GM23248 (cell line): ENCODE measurements at places on chromosomes 5 and 9.

DNA sequence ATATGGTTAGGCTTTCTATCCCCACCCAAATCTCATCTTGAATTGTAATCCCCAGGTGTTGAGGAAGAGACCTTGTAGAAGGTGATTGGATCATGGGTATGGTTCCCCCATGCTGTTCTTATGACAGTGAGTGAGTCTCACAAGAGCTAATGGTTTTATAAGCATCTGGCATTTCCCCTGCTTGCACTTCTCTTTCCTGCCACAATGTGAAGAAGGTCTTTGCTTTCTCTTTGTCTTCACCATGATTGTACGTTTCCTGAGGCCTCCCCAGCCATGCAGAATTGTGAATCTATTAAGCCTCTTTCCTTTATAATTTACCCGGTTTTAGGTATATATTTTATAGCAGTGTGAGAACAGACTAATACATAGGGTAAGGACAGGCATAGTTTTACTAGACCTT, 334.5 kb downstream of the TLR4 start:
- DNase-seq: no peak

- DNase-seq: no peak
Observed at GRCh38 chr9:6029604-6030274, 14.3 kb upstream of the RANBP6 start.

- peak; percentile 24 for DNase-seq
Observed at GRCh38 chr5:14102666-14103065, 40.5 kb upstream of the TRIO start.

GRCh38 chr5:17444496-17444895, 53.5 kb upstream of the TAF11L2 start:
- DNase-seq: peak; percentile 35

GRCh38 chr9:69898714-69899209, 78.1 kb downstream of the CFAP95 start:
- DNase-seq: peak; percentile 81

GRCh38 chr5:133902511-133903118, 65.8 kb downstream of the C5orf15 start:
- DNase-seq: no peak

- DNase-seq: no peak
Observed at GRCh38 chr9:84818791-84819190, 149.3 kb downstream of the NTRK2 start.

- DNase-seq: no peak
Observed at GRCh38 chr9:19681846-19682245, 107.0 kb downstream of the SLC24A2 start.

GRCh38 chr9:132366481-132366880, 11.7 kb upstream of the SETX start:
- no peak for DNase-seq

GRCh38 chr5:159509002-159509660, 178.8 kb upstream of the IL12B start:
- DNase-seq: no peak

DNA sequence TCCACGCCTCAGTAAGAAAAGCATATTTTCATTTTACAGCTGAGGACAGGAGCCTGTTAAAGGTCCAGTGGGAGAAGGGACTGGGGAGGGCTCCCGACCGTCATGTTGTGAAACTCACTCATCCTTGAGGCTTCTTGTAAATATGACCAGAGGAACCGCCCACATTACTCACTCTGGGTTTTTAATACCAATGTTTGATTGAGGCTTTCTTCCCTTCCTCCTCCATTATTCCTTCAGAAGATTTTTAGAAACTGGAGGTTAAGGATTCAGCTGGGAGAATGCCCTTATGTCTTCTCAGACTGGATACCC, 61.4 kb upstream of the GLRX start:
- peak; percentile 80 for DNase-seq

DNA sequence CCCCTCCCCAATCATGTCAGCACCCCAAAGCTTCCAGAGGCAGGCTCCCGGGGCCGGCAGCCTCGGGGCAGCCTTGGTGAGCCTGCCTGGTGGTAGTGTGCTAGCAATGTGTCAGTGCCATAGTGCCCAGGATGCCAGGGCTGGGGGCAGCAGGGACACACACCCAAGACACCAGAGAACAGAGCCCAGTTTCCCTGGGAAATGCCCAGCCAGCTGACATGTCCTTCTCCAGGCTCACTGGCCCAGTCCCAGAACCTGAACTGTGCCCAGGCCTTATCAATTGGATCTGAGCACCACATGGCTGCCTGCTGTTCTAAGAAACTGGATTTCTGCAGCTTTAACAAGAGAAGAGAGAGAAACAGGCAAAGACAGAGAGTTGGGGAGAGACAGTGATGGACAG, 74.9 kb upstream of the LRRTM2 start:
- DNase-seq: no peak

- DNase-seq: no peak
Observed at GRCh38 chr5:85488295-85488694, 1103.6 kb upstream of the EDIL3 start.

GRCh38 chr9:36137392-36138004, 965 bp downstream of the GLIPR2 start:
- peak; percentile 62 for DNase-seq

- DNase-seq: no peak
Observed at GRCh38 chr5:133953568-133954145, 14.8 kb downstream of the C5orf15 start.

- DNase-seq: no peak
Observed at GRCh38 chr5:89064054-89064453, 181.1 kb upstream of the MEF2C start.

GRCh38 chr9:137550231-137550621, at the start of gene PNPLA7:
TSS of gene PNPLA7 (minus strand) at chr9:137550402. CDS start at chr9:137550197, 205 bp downstream.
- DNase-seq: peak; percentile 87

GRCh38 chr9:127793093-127793708, 7.4 kb downstream of the CDK9 start:
- DNase-seq: no peak

- DNase-seq: no peak
Observed at GRCh38 chr5:5739490-5739945, 317.0 kb downstream of the ICE1 start.

GRCh38 chr5:179819296-179820126, 1.2 kb upstream of the SQSTM1 start:
- peak; percentile 81 for DNase-seq

GRCh38 chr9:14277244-14277643, 36.7 kb downstream of the NFIB start:
- DNase-seq: peak; percentile 69

DNA sequence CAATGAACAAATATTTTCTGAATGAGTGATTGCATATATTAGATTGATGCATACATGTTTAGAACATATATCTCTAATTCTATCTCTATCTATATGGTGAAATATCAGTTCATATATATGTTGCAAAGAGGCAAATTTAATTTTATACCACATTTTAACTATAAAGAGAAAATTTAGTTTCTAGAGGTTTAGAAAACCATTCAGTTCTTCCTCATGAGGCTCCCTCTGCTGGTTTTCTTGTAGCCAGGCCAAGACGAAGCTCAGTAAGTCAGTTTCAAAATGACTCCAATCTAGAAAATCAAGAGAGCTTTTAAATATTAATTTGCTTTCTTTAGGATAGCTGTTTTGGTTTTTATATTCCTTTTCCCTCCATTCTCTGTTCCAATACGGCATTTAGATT, 312.1 kb downstream of the TMEM232 start:
- peak; percentile 66 for DNase-seq

GRCh38 chr5:142913728-142914338, 143.7 kb downstream of the ARHGAP26 start:
- no peak for DNase-seq

GRCh38 chr9:32589083-32589723, 16.2 kb upstream of the NDUFB6 start:
- peak; percentile 71 for DNase-seq

DNA sequence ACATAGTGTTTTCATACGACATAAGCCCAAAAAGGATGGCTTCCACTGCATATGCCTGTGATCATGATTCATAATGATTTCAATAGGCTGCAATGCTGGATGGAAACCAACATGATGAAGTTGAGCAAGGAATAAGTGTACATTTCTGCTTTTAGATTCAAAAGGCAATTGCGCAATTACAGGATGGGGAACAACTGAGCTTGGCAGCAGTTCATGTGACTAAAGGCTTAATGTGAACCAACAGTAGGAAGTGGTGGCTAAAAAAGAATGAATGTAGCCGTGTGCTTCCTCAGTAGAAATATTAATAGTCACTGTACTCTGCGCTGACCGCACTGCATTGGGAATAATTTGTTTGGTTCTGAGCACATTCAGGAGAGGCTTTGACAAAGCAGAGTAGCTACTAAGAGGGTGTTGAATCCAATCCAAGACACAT, 51.2 kb downstream of the SLC1A3 start:
- DNase-seq: peak; percentile 100

DNA sequence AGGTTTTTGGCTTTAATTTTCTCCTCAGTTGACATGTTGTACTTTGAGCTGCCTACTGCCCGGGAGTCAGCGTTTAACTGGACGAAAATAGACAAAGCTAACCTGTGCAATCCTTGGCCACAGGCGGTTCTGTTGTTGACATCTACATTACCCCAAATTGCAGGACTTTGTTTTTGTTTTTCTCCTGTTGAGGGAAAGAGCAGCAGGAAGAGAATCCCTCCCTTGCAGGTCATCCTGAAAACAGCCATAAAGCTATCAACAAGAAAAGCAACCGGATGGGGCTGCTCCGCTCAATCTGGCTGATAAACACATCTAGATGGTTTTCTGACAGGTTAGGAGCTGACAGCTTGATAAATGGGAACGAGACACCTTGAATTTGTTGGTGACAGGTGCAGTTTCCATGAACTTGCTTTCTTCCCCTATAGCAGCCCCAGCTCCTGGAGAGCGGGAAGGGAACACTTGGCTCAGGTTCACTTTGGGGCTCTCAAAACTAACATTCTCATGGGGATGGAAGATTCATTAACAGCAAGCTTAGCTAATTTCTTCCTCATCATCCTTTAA, 331.5 kb downstream of the SLIT3 start:
- DNase-seq: no peak

DNA sequence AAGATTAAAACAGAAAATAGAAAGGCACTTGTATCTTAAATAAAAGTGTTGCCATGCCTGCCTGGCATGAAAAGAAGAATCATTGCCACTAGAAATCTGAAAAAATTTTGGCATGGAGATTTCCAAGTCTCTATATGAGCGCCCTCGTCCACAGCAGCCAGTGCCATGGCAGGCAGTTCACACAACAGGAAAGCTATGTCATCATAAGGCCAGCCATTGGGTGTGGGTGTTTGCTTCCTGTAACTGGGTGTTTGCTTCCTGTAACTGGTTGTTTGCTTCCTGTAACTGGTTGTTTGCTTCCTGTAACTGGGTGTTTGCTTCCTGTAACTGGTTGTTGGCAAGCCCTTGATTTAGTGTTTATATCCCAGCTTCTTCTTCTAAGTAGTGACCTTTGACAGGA, 446.7 kb downstream of the IRX1 start:
- no peak for DNase-seq

GRCh38 chr9:18362166-18362565, 111.8 kb upstream of the ADAMTSL1 start:
- DNase-seq: no peak

DNA sequence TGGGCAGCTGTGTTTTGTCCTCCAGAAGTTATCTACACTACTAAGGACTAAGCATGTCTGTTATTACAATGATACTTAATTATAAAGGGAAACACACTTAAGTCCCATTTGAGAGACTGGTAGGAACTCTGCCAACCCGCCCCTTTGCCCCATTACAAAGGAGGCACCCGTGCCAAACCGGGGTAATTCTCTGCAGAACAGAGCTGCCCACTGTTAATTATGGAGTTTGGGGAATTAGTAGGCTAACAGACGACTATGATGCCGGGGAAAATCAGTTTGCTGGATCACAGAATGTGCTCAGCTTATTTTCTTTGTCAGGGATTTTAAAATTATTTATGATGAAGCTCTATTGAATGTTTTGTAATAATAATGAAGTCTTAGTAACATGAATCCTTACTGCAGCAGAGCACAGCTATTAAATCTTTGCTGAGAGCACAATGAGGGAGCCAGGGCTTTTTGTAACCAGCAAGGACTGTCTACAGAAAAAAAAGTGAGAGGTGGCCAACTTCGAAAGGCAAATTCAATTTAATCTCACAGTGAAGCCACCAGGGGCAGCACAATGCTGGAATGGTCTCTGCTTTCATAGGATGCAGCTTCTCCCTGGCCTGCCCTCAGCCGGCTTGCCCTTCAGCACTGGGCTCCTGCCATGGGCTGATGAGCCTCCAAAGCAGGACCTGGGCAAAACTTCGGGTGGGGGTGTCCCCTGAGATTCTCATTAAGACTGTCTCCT, 134.5 kb downstream of the GNAQ start:
- peak; percentile 7 for DNase-seq

- no peak for DNase-seq
Observed at GRCh38 chr5:2022436-2022835, 139.7 kb upstream of the IRX4 start.

- DNase-seq: peak; percentile 53
Observed at GRCh38 chr9:37706290-37706689, 47.3 kb upstream of the TRMT10B start.

- no peak for DNase-seq
Observed at GRCh38 chr5:177188775-177189174, 55.2 kb downstream of the NSD1 start.

- DNase-seq: peak; percentile 75
Observed at GRCh38 chr9:130128733-130129431, 43.3 kb upstream of the NCS1 start.

GRCh38 chr9:90100014-90100413, 495.2 kb downstream of the GADD45G start:
- peak; percentile 5 for DNase-seq

DNA sequence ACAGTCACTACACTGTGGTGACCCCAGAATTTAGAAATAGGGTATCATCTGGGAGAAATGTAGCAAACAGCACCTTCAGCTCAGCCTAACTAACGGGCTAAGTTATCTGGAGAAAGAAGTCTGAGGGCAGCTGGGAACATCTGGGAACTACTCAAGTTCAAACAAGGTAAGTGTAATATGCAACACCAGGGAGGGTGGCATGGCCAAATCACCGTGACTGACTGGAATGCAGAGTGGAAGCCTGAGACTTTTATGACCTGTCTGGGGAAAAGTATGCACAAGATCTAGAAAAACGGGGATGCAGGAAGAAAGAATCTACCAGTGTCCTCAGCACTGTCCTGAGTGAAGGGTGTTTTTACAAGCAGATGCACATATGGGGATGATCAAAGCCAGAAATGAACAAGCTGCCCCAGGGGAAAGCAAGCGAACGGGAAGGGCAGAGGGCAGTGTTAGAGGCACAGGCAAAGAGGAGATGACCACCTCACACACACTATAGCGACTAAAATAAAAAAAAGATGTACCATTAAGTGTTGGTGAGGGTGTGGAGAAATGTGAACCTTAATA, 59.9 kb downstream of the SERINC5 start:
- DNase-seq: no peak

DNA sequence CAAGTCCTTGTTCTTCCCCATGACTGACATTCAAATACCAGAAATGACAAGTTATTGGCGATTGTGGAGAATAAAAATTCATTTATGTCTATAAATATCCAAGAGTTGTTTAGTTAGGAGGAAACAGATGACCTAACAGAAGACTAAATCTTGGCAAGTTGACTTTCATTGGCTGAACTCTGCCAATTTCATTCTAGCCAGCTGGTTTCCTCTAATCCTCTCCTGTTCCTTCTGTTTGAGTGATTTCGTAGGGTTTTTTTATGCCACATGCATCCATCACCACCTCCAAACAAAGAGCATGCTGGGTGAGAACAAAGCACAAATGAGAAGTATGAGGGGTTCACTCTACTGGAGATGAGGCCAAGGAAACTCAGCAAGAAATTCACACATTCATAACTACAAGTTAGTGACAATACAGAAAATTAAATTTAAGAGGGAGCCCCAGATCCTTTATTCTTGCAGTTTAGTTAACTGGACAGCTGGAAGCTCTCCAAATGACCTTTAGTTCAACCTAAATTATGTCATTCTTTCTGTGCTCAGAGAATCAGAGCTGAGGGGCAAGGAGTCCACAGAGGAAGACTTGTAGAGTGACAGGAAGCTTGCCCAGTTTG, 932.0 kb downstream of the TLE4 start:
- DNase-seq: no peak

- no peak for DNase-seq
Observed at GRCh38 chr9:749716-750115, 91.8 kb upstream of the DMRT1 start.
